Esophagus squamous epithelium (tissue), 5 donors: ENCODE measurements at places on chromosomes 11 and 22. TPM values are rescaled to one million over a fixed set of nuclear protein-coding genes. Genes with fewer than 3 reads are reported as not detected.

MSANTD4 gene
- 5.6 TPM for total RNA-seq

- DNase-seq, result no peak
These were observed 28.0 kb downstream of the ADA2 start for GRCh38 chr22:17191163-17191784.

DNA sequence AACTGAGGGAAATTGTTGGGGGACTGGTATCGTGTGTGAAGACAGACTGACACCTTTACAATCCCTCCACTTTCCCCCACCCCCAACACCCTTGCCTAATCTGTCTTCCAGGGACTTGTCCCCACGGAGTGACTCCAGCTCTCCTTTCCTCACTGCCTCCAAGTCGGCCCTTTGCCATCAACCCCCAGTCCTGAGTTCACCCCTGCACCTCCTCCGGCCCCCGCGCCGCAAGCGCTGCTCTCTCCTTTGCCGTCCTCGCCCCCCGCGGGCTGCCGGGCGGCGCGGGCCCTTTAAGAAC, 183 bp upstream of the ABCG4 start:
- DNase-seq, result no peak

GRCh38 chr11:129249923-129250322, 57.8 kb upstream of the ARHGAP32 start:
- no peak for DNase-seq

- no peak for DNase-seq
These were observed 278.2 kb downstream of the BRD1 start for GRCh38 chr22:49549256-49550140.

DNA sequence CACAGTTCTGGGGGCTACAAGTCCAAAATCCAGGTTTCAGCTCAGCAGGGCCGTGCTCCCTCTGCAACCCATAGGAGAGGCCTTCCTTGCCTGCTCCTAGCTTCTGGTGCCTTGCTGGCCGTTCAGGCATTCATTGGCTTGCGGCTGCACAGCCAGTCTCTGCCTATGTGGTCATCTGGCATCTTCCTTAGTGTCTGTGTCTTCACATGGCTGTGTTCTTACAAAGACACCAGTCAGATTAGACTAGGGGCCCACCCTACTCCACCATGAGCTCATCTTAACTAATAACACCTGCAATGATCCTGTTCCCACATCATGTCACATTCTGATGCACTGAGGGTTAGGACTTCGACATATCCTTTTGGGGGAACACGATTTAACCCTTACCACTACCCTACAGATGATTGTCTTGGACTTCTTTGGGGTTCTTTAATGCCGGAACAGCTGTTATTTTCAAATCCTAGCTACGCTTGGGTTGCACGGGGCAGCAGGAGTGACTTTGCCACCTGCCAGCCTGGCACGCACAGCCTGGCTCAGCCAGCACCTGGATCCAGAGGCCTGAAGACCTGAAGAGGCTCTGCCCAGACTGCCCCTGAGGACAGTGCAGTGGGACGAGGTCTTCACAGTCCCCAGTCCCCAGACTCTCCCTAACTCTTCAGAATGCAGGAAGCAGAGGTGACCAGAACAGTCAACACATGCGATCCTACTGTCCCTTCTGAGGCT, 7.7 kb upstream of the NEAT1 start:
- no peak for DNase-seq
